ENCODE measurements at places on chromosomes 2 and 18.

DNA sequence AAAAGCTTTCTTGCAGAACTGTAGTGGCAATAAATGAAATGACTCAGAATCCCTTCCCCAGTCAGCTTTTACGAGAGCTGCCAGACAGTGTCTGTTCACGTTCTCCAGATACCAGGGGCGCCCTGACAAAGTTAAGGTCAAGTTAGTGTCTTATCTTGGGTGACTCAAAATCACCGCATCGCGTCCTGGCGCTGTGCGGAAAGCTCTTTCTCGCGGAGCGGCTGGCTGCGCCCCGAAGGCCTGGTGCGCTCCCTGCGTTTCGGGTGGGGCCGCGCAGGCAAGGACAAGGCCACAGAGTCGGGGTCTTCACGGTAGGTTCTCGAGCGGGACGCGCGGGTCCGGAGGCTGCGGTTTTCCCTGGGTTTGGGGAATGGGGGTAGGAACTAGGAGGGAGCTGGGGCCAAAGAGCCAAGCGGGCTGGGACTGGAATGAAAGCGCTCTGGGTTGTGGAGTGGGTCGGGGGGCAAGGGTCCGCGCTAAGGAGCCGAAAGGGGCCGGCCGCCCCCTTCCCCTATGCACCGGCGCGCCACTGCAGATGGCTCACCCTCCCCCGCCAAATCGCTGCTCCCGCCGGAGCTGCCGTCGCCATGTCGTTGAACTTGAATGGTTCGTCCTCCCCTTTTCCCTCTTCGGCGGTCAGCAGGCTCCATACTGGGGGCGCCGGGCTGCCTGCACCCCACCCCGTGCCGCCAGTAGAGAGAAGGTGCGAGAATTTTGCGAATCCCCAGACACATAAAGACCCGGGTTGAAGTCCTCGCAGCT lies 2.6 kb upstream of the HOXD11 start:
- peak; percentile 97 for DNase-seq

- DNase-seq, result no peak
Measured at GRCh38 chr2:106981491-106981890, 95.5 kb upstream of the ST6GAL2 start.

- DNase-seq, result no peak
Measured at GRCh38 chr2:221715523-221716247, 143.6 kb upstream of the EPHA4 start.

- peak; percentile 58 for DNase-seq
Measured at GRCh38 chr18:79485788-79486355, 90.1 kb downstream of the NFATC1 start.

- no peak for DNase-seq
Measured at GRCh38 chr2:4110273-4110672, 406.9 kb downstream of the DCDC2C start.

DNA sequence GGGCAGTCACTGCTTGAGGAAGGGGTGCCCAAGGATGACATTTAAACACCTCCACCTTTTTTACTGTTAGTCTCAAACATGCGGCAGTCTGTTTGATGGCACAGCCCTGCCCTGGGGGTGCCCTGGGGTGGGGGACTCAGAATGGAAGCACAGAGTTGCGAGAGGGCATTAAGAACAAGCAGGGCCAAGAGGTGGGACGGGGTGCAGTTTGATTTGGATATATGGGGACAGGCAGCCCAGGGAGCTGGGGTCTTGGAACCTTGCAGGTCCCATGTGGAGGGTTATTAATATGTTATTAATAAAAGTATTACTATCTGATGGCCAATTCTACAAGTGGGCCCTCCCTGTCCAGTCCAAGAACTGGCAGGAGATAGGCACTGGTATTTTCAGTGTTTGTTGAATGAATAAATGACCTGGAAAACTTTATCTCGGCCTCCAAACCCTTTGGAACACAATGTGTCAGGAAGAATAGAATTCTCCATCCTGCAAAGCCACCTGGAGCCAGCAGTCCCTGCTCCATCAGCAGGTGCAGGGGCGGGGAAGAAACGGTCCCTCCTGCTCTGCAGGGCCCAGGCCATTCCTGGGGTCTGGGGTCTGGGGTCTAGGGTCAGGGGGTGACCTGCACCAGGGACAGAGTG lies 25.2 kb downstream of the SDC1 start:
- no peak for DNase-seq

Data from M059J (cell line).